ENCODE measurements at places on chromosomes 3 and 15.

GRCh38 chr3:32992310-32992686 lies 40.9 kb downstream of the CCR4 start:
- DNase-seq = no peak

GRCh38 chr3:67646586-67647234 lies 7.7 kb downstream of the SUCLG2 start:
- no peak for DNase-seq

- DNase-seq = no peak
These were observed 48.1 kb downstream of the KLHL25 start for GRCh38 chr15:85746641-85747040.

DNA sequence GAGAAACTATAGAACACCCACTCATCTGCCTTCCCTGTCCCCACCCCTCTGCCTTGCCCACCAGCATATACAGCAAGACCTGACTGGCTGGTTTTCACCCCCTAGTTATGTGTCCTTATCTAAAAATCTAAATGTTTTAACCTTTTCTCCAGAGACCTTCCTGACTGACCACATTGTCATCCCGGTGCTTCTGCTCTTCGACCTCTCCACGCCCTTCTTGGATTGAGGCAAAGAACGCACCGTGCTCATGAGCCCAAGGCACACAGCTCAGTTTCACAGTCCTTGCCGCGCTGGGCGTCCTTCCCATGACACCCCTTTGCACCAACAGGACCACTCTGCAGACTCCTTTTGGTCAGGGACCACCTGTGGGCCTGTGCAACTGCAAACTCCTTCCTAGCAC lies 62.7 kb downstream of the B3GNT5 start:
- no peak for DNase-seq

GRCh38 chr3:63048367-63049326 lies 173.4 kb upstream of the CADPS start:
- no peak for DNase-seq

- no peak for DNase-seq
These were observed 25.9 kb downstream of the AGTR1 start for GRCh38 chr3:148723631-148724030.
